NCI-H524 treated with DMSO at 0.1 percent for 48 hours (cell line): ENCODE measurements at places on chromosomes 2 and 18.

GRCh38 chr2:58428096-58429013 is 187.2 kb upstream of the FANCL start:
- DNase-seq, result no peak

- no peak for DNase-seq
Observed at GRCh38 chr18:26386441-26386840, 160.2 kb downstream of the TAF4B start.

DNA sequence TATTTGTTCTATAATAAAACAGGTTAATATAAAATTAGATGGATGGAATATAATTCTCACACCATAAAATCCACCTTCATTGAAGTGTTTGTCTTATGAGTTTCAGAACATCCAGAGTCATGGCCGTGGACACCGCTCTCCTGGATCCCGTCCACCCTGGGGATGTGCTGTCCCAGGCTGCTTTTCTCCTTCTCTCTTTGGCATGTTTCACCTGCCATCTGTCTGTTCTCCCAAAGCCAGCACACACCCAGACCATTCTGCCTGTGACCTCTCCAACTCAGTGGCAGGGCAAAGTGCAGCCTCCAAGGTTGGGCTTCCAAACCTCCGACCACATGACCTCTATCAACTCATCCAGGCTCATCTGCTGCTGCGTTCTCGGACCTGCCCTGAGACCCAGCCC is 104.7 kb downstream of the MYT1L start:
- DNase-seq, result no peak

- DNase-seq, result no peak
Observed at GRCh38 chr2:15749460-15750432, 158.1 kb downstream of the DDX1 start.

DNA sequence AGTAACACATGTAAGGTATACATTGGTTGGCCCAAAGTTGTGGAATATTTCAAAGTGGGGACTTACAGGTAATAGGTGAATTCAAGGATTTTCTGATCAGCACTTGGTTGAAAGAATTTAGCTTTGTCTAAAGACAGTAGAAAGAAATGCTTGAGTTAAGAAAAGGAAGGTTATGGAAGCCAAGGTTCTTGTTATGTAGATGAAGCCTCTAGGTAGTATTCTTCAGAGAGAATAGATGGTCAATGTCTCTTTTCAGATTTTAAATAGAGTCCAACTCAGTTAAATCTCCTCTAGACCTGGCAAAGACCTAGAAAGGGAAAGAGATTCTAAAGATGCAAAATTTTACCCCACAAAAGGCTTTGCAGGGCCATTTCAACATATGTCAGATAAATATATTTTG is 157.4 kb downstream of the ANKRD30B start:
- DNase-seq, result no peak

DNA sequence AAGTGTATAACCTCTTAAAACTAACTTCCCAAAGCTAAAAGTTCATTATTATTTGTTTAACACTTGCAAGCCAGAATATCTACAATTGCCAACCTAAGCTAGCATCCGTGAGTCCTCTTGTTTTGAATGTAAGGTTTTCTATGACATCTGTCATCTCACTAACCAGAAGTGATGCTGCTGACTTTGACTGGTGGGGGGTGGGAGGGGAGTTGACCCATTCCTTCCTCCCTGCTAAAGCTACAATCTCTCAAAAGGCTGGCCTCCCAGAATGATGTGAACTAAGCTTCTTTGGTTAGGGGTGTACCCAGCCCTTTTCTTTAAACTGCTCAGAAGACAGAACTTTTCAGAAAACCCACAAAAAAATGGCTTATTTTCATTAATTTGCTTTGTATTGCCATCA is 280.6 kb downstream of the ZEB2 start:
- DNase-seq, result no peak

- DNase-seq, result no peak
Observed at GRCh38 chr2:186576614-186577013, 13.2 kb upstream of the ITGAV start.

DNA sequence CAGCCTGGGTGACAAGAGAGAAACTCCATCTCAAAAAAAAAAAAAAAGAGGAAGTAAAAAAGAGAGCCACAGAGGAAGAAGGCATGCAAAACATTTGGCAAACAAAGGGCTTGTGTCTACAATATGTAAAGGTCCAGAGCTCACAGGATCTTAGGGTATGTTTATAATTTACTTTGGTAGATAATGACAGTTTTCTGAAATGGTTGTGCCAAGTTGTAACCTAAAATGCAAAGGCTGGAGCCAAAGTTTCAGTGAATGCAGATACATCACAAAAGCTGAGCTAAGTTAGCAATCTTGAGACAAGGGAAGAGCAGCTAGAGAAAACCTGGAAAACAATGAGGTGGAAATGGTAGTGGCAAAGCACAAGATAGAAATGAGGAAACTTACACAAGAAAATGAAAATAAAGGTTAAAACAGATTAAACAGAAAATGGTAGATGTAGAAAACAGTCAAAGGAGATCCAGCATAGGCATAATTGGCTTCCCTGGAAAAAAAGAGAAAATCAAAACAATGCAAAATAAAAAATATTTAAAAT is 77.5 kb upstream of the HK2 start:
- no peak for DNase-seq

DNA sequence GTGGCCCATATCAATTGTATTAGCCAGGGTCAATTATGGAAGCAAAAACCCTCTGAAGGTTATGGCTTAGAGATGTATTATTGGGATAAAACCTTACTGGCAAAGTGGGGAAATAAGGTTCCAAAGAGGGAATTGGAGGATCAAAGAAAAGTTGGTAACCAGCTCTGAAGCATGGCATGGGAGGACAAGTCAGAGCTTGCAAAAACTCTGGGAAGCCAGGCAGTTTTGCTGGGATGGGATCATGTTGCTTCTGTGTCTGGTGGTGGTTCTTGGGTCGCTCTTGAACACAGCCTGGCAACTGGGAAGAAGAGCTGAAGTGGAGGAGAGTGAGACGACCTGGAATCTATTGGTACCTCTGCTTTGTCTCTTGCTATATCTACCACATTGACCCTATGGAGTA is 162.6 kb downstream of the PMAIP1 start:
- DNase-seq, result no peak

DNA sequence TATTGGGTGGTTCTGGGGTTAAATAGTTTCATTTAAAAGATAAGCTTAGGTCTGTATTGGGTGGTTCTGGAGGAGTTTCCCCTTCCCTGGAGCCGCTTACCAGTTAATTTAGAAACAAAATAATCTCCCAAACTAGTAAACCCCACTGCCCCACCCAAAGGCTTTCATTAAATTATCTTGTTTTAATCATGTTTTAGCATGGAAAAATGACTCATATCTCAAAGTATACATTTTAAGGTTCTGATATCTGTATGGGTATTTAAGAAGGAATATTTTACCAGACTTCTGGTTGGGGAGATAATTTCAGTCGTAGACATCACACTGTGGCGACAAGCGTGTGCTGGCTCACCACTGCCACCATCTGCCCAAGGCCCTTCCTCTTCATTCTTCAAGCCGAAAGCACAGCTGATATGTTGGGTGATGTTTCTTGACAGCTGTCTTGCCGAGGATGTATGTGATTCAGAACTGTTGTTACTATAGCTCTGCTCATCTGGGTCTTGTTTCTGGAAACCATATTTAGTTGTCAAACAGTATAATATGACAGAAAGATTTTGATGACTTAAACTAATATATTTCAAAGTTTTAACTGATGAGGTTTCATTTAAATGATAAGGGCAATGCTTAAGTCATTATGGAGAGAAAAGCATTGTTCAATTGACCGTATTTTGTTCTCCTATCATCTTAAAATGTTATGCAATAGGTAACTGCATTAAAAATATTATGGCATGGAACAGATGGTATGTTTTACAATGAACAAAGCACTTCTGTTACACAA is 5.1 kb downstream of the FIGLA start:
- DNase-seq, result no peak

DNA sequence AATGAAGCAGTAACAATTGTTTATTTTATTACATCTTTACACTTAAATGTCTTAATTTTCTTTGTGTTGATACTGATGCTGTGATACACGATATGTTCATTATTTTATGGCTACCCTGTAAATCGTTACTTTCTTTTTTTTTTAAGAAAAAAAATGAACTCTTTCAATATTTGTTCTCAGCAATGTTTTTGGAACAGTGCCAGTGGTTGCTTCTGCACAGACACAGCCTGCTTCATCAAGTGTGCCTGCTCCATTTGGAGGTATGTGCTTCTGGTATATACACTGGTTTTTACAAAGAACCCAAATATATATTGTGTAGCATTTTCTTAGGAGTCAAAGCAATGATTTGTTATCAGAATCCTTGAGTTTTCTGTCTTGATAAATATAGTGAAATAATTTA is 62.2 kb upstream of the SCYGR2 start:
- DNase-seq, result no peak

DNA sequence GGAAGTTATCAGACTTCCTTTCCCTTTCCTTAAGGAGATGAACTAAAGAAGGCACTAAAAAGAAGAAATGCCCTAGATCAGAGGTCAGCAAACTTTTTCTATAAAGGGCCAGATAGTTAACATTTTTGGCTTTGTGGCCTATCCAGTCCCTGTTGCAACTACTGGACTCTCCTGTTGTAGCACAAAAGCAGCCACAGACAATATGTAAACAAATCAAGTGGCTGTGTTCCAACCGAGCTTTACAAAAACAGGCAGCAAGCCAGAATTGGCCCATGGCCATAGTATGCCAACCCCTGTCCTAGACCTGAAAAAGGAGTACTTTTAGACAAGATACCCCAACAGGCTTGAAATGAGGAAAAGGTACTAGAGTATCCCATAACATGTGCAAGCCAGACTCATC is 10.9 kb downstream of the NHEJ1 start:
- no peak for DNase-seq

DNA sequence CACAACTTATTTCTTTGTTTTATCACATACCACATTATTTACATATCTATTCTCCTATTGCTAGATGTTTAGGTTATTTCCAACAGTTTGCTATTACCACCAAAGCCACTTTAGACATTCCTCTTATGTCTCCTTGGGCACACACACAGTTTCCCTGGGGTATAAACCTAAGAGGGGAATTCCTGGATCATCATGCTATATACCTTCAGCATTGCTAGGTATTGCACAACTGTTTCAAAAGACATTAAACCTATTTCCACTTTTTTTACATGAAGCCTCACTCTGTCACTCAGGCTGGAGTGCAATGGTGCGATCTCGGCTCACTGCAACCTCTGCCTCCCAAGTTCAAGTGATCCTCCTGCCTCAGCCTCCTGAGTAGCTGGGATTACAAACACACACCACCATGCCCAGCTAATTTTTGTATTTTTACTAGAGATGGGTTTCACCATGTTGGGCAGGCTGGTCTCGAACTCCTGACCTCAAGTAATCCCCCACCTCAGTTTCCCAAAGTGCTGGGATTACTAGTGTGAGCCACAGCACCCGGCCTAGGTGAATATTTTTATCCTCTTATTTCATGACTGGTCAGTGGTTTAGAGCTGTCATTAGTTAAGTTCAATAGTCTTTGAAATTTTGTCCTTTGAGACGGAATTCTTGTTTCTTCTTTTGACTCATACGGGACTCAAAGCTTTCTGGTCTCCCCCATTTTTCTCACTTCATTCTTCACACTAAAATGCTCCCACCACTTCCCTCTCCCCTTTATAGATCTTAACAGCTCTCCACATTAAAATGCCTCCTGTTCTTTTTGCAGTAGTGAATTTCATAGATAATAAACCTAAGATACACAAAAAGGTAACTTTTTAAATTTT is 30.3 kb downstream of the SULT1C4 start:
- no peak for DNase-seq
